Activated CD8-positive, alpha-beta memory T cell treated with anti-CD3 and anti-CD28 coated beads for 48 hours (primary cell): ENCODE measurements at places on chromosomes 7 and 10.
A peak's percentile ranks its signal among the peaks of the same experiment; 100 is the strongest.

DNA sequence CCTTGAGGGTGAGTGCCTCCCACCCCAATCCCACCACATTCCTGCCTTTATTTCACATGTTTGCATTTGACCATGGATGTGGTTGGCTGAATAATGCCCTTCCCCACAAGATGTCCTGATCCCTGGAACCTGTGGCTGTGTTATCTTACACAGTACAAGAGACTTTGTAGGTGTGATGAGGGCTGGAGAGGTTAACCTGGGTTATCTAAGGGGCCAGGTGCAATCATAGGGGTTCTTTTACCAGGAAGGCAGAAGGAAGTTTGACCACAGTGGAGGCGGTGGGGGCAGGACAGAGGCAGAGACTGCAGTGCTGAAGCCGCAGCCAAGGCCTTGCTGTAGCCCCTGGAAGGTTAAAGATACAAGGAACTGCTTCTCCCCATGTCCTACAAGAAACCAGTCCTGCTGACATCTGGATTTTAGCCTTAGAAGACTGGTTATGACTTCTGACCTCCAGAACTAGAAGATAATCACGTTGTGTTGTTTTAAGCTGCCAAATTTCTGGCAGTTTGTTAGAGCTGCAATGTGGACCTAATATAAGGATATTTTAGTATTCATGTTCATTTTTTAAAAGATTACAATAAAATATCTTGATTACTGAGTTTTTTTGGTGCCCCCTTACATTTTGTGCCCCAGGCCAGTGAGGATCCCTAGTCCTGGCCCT is 136.6 kb downstream of the ARHGAP22 start:
- no peak for DNase-seq

- no peak for DNase-seq
Observed at GRCh38 chr7:133741703-133742102, 385.4 kb upstream of the LRGUK start.

DNA sequence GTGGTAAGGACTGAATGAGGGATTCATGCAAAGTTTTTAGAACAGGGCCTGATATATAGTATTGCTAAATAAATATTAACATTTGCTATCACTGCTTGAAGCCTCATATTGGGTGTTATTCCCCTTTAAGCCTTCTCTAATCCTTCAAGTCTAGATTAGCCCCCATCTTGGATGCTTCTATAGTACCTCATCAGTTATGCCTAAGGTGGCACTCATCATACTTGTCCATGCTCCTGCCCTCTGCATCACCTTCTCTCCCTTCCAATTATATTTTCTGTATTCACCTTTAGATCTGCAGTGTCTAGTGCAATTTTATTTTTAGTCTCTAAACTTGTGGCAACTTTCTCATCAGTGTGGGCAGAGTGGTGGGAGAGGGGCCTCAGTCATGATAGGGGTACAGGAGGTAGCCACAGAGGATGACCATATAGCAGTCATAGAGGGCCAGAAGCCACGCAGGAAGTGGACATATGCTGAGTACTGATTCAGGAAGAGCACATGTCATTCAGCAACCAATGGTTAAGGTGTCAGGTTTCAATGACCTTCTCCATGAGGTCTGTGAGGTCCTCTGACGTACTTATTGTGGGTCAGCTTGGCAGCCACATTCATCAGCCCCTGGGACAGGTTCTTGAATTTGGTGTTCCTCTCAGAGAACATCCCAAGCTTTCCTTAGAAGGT is 2.5 kb downstream of the ENTPD1 start:
- no peak for DNase-seq

DNA sequence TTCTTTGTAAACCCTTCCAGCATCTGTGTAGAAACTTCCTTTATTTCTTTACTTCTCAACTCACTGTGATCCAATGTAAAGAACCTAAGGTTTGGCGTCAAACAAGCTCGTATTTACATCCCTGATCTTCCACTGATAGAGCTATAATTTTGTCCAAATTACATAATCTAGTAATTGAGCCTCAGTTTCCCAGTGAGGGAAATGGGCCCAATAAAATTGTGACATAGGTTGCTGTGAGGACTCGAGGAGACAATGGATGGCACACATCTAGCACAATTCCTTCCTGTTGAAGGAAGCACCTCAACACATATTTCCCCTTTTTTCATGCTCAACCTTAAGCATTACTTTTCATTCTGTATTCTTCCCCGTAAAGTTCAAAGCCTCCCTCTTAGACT is 193.3 kb upstream of the BMPER start:
- DNase-seq, result no peak

GRCh38 chr10:70354556-70354955 is 27.9 kb downstream of the LRRC20 start:
- DNase-seq, result no peak

- no peak for DNase-seq
Observed at GRCh38 chr7:158257516-158258410, 329.9 kb downstream of the PTPRN2 start.

DNA sequence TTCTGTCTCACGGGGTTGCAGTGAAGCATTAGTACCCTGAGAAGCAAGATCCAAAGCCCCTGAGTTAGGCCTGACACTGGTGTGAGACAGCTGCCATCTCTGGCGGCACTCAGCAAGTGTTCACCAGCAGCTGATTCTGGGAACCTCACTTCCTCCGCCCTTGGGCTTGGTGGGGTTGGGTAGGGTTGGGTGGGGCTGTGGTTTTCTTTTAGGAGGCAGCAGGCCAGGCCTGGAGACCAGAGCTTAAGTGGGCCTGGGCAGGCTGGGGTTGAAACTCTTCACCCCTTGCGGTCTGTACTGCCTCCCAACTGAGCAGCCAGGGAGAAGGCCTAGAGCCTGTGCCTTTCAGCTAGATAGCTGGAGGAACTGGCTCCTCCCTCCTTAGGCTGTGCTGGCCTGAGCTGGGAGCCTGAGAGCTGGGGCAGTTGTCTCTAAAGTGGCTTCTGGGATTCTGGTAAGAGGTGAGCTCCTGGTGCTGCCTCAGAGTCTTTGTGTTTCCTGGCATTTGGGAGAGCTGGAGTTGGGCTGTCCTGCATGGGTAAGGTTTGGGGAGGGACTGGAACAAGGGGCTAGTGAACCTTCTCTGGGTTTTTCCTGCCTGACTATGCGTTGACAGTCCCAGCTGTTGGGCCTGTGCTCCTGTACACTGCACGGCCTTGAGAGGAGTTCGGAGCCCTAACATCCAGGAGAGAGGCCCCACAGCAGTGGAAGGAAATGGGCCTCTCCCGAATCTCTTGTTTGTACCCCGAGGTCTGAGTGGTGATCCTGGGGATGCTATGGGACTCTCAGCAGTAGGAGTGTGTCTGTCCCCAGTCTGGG is 5.1 kb downstream of the TSPAN14 start:
- DNase-seq, result peak; percentile 44

DNA sequence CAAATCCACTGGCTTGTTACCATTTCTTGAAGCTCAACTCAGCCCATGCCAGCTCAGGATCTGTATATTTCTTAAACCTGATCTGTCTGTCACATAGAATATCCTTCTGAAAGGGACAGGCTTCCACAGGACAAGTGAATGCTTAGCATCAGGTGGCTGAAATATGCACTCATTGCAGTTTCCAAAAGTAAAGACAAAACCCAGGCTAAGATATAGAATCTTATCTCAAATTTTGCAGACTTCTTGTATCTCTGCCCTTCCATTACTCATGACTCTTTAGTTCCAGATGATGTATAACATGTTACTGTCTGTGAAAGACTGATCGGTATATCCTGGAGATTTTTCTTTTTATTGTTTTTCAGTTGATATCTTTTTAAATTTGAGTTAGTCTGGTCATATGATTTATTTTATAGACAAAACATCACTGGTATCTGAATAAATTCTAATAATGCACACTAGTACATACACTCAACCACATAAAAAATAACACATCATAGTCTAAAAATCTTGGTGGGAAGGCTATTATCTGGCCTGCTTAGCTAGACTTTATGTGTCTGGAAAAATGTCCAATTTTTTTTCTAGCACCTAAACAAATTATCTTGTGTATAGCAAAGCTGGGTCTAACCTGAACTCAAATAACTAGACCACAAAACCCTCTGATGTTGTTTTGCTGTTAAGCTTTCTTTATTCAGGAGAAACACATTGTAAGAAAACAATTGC is 182.6 kb downstream of the ADAM12 start:
- no peak for DNase-seq

DNA sequence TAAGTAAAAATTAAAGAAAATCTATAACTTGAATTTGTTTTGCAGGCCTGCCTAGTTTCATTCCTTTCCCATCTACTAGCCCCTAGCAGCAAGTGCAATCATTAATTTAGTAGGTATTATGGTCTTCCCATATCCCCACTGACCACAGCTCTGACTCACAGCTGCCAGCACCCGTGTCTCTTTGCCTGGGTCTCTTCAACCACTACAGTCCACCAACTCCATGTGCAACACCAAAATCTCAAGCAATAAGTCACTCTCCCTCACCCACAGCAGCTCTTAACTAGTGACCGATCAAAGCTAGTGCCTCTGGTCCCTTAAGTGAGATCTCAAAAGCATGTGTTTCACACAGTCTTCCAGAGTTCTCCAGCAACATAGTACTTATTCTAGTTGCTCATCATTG is 26.0 kb upstream of the THSD7A start:
- DNase-seq, result no peak

- no peak for DNase-seq
Observed at GRCh38 chr10:803041-803741, 113.7 kb upstream of the DIP2C start.

DNA sequence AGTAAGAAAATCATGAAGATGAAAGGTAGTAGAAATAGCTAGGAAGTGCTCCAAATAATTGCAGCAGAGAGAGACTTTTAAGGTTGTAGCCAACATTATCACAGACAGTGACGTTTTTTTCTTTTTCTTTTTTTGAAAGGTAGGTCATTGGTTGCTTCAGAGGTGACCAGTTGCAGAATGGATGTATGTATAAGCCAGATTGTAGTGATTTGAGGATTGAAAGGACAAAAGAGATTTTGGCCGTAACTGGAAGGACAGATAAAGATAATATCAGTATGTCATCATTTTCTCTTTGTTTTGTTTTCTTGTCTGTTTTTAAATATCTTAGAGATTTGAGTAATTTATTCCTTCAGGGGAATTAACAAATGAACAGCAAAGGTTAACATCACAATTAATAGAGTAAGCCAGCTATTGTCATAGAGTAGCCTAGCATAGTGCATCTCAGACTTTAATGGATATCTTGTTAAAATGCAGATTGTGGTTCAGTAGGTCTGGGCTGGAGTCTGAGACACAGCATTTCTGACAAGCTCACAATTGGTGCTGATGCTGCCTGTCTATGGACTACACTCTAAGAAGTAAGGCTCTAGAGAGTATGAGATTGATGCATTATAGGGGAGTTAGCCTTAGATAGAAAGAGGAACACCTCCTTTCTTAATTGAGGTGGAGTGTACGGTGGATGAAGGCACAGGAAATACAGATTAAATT is 28.3 kb downstream of the CDK13 start:
- DNase-seq, result no peak

GRCh38 chr10:56586461-56586891 is 225.4 kb upstream of the ZWINT start:
- DNase-seq, result no peak

- DNase-seq, result peak; percentile 7
Observed at GRCh38 chr10:62583876-62584615, 209.9 kb downstream of the ZNF365 start.

DNA sequence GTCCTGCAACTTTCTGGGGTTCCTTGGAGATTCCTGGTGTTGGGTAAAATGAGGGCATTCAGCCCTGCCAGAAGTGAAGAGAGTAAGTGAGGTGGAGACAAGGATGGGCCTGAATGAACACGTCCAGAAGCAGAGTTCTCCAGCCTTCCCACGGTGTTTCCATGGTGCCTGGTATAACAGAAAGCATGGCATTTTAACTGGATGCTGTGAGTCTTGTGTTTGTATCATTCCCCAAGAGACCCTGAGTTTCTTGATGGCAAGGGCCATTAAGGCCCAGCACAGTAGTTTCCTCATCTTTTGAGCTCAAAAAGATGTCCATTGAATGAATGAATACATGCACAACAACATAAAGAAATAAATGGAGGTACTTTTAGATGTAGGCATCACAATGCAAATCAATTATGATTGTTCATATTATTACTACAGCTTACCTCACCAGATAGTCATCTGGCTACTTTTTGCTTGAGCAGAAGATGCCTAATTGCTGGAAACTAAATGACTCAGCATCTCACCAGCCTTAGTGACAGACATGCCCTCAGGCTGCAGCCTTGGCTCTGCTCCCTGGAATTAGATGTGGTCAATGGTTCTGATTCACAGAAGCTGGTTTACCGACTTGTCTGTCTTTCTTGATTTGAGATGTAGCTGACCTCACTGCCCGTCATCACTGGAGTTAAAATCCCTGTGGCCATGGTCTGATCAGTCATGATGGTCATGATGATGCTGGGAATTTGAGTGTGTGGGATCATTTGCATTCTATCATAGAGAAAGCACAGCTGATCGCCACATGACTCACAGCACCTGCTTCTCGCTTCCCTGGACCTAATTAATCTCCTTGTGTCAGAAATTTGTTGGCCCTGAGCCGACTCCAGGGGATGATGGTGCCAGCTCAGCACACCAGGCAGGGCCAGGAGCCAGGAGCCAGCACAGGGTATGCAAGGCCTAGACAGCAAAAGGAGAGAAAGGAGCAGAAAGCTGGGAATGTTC is 83.9 kb downstream of the CXCL12 start:
- no peak for DNase-seq

- DNase-seq, result no peak
Observed at GRCh38 chr7:20350518-20350951, 19.8 kb downstream of the ITGB8 start.

DNA sequence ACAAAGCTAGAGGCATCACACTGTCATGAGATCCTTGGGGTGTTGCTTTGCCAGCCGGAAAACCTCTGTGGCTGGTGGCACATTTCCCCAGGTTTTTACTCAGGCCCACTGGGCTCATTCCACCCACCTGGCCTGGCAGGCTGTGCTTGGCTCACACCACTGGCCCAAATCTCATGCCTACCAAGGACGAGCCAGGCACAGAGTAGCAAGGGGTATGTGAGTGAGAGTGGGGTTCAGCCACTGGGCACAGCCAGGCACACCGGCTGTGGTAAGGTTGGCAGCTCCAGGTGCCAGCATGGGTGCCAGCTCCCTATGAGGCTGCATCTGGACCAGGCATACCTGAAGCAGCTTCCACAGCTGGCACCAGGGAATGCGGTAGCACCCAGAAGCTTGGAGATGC is 21.4 kb downstream of the STEAP1 start:
- no peak for DNase-seq

DNA sequence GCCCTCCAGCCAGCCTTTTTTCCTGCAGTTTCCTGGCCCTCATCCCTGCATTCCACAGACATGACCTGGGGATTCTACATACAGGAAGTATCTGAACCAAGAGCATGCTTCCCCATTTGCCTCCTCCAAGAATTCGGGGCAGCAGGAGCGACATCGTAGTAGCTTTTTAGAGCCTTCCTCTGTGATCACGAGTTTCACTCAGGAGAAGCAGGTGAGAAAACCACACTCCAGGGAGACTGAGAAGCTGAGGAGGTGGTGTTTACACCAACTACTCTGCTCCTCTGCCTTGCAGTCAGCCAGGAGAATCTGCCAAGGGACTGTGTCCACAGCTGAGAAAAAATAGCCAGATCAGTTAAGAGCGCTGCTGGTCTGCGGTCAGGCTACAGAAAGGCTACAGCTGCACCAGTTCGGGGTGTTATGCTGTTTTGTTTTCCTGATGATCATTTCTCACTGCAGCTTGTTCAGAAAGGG is 54.1 kb downstream of the HSPA12A start:
- no peak for DNase-seq
